ENCODE measurements at places on chromosomes 1 and 21.

GRCh38 chr1:95716097-95716496 lies 482.1 kb downstream of the RWDD3 start:
- DNase-seq, result no peak

GRCh38 chr1:66043186-66043585 lies 250.5 kb downstream of the PDE4B start:
- no peak for DNase-seq

DNA sequence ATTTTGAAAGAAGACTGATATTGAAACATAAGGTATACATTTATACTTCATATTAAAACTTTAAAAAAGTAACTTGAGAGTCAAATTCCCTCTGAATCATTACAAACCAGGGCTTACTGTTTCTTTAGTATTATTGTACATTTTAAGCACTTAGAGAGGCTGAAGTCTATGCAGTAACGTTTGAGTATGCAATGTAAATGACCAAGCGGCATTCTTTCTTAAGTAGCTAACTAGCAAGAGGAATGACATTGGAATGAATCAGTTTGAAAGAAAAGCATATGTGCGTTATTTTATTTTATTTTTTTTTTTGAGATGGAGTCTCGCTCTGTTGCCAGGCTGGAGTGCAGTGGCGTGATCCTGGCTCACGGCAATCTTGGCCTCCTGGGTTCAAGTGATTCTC lies 24.3 kb downstream of the WNT2B start:
- DNase-seq, result no peak

DNA sequence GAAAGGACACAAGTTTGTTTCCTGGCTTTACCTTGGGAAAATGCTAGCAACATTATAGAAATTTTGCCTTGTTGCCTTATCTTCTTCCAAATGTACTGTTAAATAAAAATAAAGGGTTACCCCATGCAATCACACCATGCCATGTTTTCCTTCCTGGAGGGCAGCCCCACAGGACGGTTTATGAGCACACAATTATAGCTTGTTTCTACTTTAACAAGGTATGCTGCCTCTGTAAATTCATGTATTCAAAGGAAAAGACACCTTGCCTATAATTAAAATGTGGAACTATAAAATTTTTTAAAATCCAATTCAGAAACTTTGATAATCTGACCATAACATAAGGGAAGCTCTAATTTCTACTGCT lies 63.4 kb downstream of the CAPN2 start:
- DNase-seq, result no peak

GRCh38 chr21:41558842-41559241 lies 50.9 kb upstream of the TMPRSS2 start:
- DNase-seq, result no peak

Measured in cortex of kidney (tissue), 1 donor.